ENCODE measurements at places on chromosomes 5 and 9.

GRCh38 chr5:53080271-53080670 lies 29.3 kb downstream of the MOCS2 start:
- no peak for DNase-seq

GRCh38 chr9:89675058-89675742 lies 70.4 kb downstream of the GADD45G start:
- peak; percentile 91 for DNase-seq

DNA sequence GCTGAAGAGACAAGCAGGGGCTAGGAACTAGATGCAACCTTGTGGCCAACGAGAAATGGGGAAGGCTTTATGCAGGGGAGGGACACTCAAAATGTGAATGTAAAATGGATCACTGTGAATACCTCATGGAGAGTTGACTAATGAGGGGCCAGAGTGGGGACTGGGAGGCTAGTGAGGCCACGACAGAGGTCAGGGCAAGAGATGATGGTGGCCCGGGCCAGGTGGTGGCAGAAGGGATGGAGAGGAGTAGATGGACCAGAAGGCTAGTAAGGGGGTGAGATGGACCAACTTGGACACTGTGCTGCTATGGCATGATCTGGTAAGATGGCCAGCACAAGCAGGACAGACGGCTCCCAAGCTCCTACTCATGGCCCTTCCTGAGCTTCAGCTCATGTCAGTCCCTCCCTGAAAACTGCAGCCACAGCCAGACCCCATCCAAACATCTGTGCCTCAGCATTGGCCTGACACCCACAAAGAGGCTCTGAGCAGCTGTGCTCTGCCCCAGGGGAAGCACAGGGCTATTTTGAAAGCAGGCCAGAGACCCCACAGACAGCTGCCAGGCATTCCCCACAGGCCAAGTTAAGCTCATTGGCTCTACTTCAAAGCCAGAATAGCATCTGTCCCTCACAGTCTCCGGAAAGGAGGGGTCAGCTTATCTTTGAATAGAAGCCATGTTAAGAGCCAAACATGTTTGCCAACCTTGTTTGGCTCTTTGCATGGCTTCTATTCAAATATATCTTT lies 22.1 kb downstream of the P4HA2 start:
- DNase-seq: no peak

- DNase-seq: no peak
Observed at GRCh38 chr9:136666372-136667213, 3.9 kb downstream of the EGFL7 start.

- no peak for DNase-seq
Observed at GRCh38 chr9:38178237-38178636, 109.2 kb upstream of the SHB start.

- no peak for DNase-seq
Observed at GRCh38 chr9:94135222-94135621, 51.0 kb downstream of the PTPDC1 start.

DNA sequence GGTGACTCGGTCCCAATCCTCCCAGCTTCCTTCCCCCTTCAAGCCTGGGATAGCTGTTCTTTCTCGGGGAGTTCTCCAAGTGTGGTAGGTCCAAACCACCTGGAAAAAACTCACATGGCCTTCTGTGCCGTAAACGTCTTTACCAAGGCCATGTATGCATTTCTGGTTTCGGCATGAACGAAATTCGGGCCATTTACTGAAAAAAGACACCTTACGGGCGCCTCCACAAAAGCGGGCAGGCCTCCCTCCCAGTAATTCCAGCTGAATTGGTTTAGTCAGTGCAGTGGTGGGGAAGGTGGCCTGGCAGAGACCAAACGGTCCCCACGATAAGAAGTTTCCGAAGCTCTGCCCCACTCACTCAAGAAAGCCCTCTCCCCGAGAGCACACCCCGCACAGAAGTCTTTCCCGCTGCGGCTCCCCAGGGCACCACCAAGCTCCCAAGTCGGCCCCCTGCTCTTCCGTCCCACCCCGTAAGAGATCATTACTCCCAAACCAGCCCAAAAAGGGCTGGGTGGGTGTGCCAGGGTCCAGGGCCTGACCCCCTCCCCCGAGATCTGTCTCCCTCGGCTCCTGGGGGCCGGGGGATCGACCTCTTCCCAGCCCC lies 86.3 kb upstream of the MELK start:
- DNase-seq: no peak

GRCh38 chr9:107767711-107768110 lies 278.1 kb upstream of the KLF4 start:
- no peak for DNase-seq

GRCh38 chr5:88550736-88551135 lies 282.1 kb upstream of the TMEM161B start:
- no peak for DNase-seq

DNA sequence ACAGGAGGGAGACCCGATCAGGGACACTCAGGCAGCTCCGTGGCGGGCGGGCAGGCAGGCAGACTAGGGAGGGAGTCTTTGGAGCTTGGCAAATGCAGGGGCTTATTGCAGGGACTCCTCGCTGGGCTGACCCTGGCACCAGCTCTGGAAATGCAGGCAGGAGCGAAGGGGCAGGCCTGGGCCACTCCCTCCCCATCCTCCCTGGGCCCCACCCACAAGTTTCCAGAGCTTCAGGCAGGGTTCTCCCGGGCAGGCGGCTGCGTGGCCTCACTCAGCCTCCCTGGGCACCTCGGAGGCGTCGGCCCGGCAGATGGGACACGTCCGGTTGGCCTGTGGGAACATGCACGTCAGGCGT lies 8.5 kb downstream of the RNF44 start:
- no peak for DNase-seq

DNA sequence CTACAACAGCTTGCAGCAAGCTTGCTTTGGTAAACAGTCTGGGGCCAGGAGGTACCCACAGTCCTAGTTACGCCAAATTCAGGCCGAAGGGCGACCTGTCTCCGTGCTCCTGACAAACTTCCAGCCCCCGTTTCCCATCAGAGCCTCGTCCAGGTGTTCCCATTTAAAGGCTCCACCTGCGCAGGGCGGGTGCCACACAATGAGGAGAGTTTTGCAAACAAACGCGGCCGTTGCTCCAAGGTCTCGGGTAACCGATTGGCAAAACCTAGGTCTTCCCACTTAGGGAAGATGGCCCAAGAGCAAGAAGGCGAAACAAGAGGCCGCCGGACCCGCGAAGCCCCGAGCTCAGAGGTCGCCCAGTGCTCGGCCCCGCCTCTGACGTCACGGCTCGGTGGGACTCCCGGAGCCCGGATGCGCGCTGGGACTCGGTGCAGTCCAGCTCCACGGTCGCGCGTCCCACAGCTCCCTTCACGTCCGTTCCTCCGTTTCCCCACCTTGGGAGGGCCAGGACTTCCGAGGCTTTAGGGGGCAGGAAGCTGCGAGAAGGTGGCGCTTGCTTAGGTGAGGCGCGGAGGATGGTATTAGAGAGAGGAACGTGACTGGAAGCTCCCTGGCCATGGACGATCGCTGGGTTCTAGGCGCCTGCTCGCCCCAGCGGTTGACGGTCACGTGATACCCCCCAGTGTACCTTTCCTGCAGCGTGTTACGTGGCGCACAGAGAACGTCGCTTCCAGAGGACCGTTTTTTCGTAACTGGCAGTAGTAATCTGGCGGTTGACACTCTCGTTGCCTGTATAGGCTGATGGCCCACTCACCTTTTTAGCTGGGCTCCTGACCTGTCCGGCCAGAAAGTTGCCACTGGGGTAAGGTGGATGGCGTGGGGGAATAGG lies 41.8 kb upstream of the KDM4C start:
- no peak for DNase-seq

DNA sequence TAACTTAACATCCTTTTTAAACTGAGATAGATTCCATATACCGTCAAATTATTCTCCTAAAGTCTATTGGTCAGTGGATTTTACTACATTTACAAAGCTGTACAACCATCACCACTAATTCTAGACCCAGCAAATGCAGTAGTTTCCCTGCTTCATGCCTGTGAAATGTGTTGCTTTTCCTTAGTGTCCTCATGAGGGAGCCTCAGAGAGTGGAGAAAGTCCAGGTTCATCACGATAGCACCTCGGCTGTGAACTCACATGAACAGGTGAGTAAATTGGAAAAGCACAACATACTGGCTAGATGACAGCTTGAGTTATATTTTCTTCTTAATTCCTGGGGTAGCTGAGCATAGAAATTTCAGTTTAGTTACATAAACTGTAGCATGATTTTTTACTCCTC lies 653.7 kb downstream of the MTRR start:
- peak; percentile 9 for DNase-seq

- no peak for DNase-seq
Observed at GRCh38 chr5:126472538-126472889, 49.3 kb downstream of the GRAMD2B start.

DNA sequence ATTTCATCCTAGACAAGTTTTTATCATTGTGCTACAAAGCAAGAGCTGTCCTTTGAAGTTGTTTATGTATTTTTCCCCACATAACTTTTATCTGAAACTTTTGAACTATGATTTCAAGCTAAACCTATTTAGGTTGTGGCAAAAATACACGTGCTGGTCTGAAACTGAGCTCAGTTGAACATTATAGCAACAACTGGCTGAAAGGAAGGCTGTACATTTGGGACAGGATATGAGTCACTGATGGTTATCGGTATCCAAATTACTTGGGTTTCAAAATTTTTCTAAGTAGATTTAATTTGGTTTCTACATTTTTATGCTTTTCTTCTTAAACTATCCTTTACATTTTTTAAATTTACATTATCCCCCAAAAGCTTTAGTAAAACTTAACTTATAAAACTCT lies 627.3 kb upstream of the NUDT12 start:
- DNase-seq: no peak

DNA sequence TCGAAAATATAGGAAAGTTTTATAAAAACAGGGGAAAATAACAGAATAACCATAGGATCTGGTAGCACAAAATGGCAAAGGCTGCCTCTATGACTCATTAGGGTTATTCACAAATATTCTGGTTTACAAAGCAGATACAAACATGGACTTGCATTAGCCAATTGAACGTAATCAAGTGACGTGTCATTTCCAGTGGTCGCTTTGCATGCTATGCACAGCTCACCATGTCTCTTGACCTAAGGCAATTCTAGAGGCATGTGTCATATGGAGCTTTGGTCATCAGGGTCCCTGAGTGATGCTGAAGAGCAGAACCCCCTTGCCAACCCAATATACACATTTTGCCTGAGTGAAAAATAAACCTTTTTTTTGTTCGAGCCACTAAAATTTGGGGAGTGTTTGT lies 158.8 kb downstream of the TMEM161B start:
- DNase-seq: no peak

DNA sequence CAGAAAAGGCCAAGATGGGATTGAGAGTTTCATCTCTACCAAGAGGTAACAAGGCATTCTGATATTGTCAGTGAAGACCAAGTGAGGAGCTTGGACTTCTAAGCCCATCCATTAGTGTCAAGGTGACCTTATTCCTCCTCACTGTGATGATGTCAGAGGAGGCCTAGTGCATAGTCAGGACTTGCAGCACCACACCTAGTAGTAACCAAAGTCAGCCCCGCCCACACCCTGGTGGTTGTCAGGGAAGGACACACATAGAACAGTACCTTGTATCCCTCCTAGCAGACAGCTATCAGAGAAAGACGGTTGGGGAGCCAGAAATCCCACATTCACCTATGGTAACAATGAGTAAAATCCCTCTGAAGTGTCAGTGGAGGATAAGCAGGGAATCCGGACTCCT lies 111.7 kb downstream of the AP3B1 start:
- DNase-seq: no peak

- no peak for DNase-seq
Observed at GRCh38 chr9:35980289-35981011, 22.5 kb upstream of the OR2S2 start.

- DNase-seq: no peak
Observed at GRCh38 chr5:172102913-172103626, 85.0 kb downstream of the STK10 start.

GRCh38 chr5:71621741-71622140 lies 34.6 kb downstream of the MCCC2 start:
- DNase-seq: no peak

DNA sequence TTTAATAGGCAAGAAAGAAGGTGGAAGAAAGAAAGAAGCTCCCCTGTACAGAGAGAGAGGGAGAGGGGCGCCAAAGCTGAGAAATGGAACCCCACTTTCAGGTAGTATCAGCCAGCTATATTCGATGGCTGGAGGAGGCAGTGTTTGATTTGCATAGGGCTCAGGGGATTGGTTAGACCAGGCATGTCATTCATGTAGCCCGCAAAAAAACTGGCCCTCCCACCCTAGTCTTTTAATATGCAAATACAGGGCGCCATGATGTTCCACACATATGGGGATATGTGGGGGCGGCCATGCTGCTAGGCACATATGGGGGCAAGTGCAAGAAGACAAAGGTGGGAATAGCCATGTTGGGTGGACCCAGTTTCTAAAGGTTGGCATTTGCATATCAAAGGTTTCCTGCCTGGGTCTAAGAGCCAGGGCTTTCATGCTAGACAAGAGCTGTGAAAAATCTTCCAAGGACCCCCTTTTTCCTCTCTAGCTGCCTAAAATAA lies 174.4 kb upstream of the ADRA1B start:
- DNase-seq: no peak

DNA sequence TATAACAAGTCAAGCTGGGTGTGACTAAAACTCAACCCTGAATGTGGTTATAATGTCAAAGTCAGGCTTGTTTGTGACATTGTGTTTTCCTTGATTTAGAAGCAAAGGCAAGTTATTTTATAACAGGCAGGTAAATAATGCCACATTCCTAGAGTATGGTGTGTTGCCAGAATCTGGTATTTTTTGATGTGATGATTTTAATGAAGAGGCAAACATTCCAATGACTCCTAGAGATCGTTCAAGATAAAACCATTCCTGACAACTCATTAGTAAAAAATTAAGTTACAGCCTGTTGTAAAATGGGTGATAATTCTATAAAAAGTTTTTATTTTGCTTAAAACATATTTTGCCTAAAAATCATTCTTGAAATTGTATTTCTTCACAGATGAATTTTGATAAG lies 60.0 kb downstream of the RAB14 start:
- DNase-seq: no peak

DNA sequence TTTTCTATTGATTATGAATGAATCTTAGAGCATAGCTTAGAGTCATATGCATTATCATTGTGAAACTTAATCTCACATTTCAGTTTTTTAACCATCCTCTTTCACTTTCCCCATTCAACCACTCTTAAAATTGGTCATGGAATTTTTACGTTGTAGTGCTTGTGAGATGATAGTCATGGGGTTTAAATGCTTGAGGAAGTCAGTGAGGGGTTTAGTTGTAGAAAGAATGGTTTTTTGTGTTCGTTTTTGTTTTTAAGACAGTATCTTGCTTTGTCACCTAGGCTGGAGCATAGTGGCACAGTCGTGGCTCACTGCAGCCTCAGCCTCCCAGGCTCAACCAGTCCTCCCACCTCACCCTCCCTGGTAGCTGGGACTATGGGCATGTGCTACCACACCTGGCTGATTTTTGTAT lies 19.6 kb downstream of the UGCG start:
- DNase-seq: no peak

DNA sequence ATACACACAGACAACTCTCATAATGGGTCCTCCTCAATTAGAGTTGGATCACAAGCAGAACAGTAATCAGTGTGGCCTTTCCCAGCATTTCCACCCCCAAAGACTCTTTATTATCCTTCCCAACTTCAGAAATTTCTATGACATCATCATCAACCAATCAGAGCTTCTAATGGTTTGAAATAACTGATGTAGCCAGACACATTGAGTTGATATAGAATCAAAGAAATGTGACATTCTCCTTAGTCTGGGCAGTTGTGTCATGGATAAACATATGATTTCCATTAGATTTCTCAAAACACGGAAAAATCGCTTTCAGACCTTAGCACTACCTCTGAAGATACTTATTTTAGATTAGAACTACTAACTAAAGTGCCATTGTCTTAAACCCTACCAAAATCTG lies 75.7 kb upstream of the NFIB start:
- DNase-seq: no peak

Data from SHP77 (cell line).